ENCODE measurements at places on chromosomes 5 and 9. TPM values are rescaled to one million over a fixed set of nuclear protein-coding genes. Genes with fewer than 3 reads are reported as not detected.

The FPGS gene
- 31.0 TPM for total RNA-seq

The IL9 gene
- not detected for total RNA-seq

The TRPM3 gene
- total RNA-seq, result 42.3 TPM

The CYLC2 gene
- not detected for total RNA-seq

The SLC44A1 gene
- total RNA-seq, result 62.9 TPM

The TOR4A gene
- 0.31 TPM for total RNA-seq

The SLC4A9 gene
- not detected for total RNA-seq

The ECSCR gene
- total RNA-seq, result 4.7 TPM

The OTP gene
- not detected for total RNA-seq

The SRA1 gene
- 32.6 TPM for total RNA-seq

The SPINK5 gene
- not detected for total RNA-seq

The OCLN gene
- total RNA-seq, result 5.0 TPM

Data from parietal lobe (tissue), 2 donors.